ENCODE measurements at places on chromosomes 7 and 10. TPM values are rescaled to one million over a fixed set of nuclear protein-coding genes. Genes with fewer than 3 reads are reported as not detected.

DNA sequence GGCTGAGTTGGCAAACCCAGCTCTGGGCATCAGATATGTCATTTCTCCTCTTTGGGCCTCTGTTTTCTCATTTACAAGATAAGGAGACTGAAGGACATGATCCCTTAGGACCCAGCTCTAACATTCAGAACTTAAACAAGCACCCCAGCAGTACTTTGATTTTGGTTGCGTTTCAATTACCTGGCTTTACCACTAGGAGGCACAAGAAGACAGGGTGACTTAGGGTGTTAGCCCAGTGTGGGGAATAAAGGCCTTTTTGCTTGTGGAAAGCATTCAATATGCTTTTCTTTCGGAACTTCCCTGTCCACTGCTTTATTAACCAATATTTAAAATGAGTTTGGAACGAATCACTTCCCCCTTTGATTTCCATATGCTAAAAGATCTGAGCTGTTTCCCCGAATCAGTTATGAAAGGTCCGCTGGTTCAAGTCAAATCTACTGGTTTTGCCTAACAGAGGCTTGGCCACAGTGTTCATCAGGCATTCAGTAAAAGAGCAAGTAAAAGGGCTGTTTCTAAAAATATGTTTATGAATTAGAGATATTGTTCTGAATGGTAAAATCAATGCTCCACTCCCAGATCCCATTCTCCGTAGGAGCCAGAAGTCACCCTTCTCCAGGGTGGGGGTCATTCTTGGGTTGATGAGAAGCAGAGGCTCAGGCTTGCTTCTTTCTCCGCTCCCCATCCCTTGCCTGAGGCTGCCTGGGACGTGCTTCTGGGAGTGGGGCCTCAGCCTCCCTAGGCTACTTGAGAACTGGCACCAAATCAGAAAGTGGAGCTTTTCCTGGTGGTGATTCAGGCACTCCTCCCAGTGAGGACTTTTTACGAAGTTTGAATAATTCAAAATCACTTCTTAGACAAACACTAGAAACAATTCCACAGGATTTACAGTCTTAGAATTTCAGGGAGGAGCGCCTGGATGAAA lies 105.5 kb downstream of the MYOF start:
- peaks cover 11% of the 10 kb centered on the region for H3K4me1 ChIP-seq
- H3K27ac ChIP-seq: no peak overlapping the region
- DNase-seq: peak; percentile 69
- H3K36me3 ChIP-seq: no peaks in the 10 kb centered on the region
- H3K4me3 ChIP-seq: no peak overlapping the region

DNA sequence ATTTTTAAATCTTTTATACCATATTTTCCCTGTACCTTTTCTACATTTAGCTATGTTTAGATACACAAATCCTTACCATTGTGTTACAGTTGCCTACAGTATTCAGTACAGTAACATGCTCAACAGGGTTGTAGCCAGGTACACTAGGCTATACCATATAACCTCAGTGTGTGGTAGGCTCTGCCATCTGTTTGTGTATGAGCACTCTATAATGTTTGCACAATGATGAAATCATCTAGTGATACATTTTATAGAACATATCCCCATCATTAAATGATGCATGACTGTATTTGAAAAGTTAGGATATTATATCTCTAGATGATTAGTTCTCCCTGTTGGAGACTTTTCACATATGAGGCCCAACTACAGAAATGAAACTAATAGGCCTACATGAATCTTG lies 188.6 kb downstream of the STK31 start:
- H3K27me3 ChIP-seq: no peaks in the 10 kb centered on the region
- H3K27ac ChIP-seq: no peak overlapping the region
- no peaks in the 10 kb centered on the region for H3K36me3 ChIP-seq
- no peak overlapping the region for H3K4me3 ChIP-seq

DNA sequence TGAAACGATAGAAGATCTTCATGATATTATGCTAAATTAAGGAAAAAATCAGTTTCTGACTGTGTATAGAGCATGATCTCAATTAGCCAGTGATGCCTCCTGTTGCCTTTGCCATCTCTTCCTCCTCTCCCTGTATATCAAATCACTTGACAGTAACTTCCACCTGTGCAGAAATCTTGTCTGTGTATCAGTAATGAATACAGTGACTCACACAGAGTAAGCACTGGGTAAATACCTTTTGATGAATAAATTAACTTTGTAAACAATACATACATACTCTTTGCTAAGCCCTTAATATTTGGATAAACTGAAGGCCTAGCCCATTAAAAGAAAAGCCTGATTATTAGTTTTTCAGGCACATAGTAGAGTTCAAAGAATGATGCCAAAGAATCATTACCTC lies 610.6 kb upstream of the NRP1 start:
- no peak for DNase-seq
- no peaks in the 10 kb centered on the region for H3K4me1 ChIP-seq
- no peak overlapping the region for H3K4me3 ChIP-seq
- no peak overlapping the region for H3K27ac ChIP-seq
- H3K27me3 ChIP-seq: no peaks in the 10 kb centered on the region

- peaks cover 12% of the 10 kb centered on the region for H3K4me1 ChIP-seq
- H3K36me3 ChIP-seq: no peaks in the 10 kb centered on the region
- no peak overlapping the region for H3K4me3 ChIP-seq
- no peak overlapping the region for H3K27ac ChIP-seq
- no peak for DNase-seq
- no peaks in the 10 kb centered on the region for H3K27me3 ChIP-seq
These were observed 225.3 kb upstream of the PRSS1 start for GRCh38 chr7:142523821-142524460.

DNA sequence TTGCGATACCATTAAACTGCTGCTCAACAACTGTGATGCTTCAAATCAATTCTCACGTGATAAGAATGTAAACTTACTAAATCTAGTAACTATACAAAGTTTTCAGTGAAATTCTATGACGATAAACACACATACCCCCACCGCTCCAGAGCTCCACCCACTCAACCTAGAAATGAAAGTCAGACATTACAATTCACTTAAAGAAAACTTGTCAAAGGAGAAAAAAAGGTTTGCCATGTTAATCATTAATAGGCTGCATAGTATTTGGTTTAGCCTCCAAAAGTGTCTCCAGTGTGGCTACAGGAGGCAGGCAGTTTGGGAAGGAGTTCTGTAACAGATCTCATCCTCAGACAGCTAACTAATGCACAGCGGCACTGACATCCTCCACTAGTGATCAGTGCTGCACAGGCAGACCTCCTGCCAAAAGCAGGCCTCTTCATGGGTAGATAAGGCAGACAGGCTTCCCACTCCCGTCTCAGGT lies 3.1 kb downstream of the HERPUD2 start:
- no peaks in the 10 kb centered on the region for H3K36me3 ChIP-seq
- no peaks in the 10 kb centered on the region for H3K27me3 ChIP-seq
- DNase-seq: peak; percentile 56
- peaks cover 62% of the 10 kb centered on the region for H3K4me1 ChIP-seq
- H3K27ac ChIP-seq: peak overlapping the region; percentile 93
- H3K4me3 ChIP-seq: peak overlapping the region; percentile 90

DNA sequence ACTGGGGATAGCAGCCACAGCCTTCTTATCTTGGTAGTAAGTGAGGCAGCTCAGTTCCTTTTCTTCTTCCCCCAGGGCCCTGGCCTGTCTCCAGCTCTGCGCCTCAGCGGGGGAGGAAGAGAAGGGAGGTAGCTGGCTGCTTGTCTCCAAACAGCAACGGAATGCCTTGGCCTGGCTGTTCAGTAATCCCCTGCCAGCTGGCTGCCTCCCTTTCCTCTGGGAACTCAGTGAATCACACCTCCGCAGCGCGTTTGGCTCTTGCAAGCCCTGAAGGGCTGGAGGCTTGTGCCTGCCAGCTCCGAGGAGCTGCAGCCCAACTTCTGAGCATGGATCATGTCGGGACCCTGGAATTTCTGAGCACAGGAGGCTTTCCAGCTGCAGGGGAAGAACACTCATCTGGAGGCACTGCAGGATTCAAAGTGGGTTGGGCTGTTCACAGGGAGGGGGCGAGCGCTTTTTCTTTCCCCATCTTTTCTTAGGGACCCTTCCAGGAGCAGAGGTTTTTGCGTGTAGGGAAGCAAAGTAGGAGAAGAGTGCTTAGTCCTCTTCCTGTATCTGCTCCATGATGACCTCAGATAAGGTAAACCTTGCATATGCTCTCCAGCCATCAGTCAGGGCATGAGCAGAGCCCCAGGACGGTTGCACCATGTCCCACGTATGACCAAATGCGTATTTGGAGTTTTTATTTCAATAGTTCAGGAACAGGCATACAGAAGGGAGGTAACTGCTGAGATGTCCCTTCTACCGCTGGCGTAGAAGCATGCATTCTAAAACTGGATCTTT lies 253.2 kb upstream of the INHBA start:
- no peaks in the 10 kb centered on the region for H3K27me3 ChIP-seq
- H3K27ac ChIP-seq: no peak overlapping the region
- H3K4me1 ChIP-seq: no peaks in the 10 kb centered on the region
- no peak for DNase-seq

GRCh38 chr10:101138788-101139420 lies 7.8 kb downstream of the TLX1 start:
- H3K4me1 ChIP-seq: peaks cover 40% of the 10 kb centered on the region
- peaks cover 69% of the 10 kb centered on the region for H3K27me3 ChIP-seq
- no peak for DNase-seq
- H3K36me3 ChIP-seq: no peaks in the 10 kb centered on the region
- H3K4me3 ChIP-seq: no peak overlapping the region

DNA sequence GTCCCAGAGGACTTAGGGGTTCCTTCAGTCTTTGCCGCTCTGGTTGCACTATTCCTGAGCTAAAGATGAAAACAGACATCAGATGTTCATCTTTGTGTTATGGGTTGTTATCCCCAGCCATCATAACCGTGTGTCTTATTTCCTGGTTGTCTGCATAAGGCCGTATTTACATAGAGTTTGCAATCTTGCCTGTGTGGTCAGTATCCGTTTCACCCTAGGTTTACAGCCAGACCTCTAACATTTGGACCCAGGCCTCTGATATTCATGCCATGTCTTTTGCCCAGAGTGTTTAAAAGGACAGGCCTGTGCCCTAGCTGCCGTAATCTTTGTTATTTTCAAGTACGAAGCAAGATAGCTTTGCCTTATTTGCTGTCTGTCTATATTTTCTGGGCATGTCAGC lies 26.6 kb downstream of the LRRC4 start:
- H3K4me3 ChIP-seq: no peak overlapping the region
- no peaks in the 10 kb centered on the region for H3K36me3 ChIP-seq

GRCh38 chr7:45713669-45714520 lies 139.7 kb downstream of the ADCY1 start:
- no peaks in the 10 kb centered on the region for H3K27me3 ChIP-seq
- H3K4me3 ChIP-seq: no peak overlapping the region
- H3K36me3 ChIP-seq: no peaks in the 10 kb centered on the region
- no peak for DNase-seq

The TSPAN33 gene
- 6.3 TPM for polyA plus RNA-seq

The ANXA8 gene
- not detected for polyA plus RNA-seq

The SPDYE2B gene
- polyA plus RNA-seq: not detected
